ENCODE measurements at places on chromosomes 5 and 9.

DNA sequence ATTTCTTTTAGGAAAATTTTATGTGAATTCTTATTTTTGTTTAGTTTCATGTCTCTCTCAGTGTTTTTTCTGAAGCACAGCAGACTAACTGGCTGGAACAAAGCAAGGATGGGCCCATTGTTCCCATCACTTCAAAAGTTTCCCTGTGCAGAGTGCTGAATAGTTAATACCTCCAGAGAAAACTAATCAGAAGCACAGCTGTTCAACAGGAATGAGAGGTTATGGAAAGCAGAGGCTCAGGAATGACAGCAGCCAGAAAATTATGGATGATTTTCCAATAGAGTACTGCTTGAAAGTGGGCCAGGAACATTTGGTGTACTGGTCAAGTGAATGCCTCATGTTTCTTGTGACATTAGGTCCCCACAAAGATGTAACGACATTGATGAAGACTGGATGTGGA lies 173.0 kb upstream of the TARS1 start:
- DNase-seq = no peak

DNA sequence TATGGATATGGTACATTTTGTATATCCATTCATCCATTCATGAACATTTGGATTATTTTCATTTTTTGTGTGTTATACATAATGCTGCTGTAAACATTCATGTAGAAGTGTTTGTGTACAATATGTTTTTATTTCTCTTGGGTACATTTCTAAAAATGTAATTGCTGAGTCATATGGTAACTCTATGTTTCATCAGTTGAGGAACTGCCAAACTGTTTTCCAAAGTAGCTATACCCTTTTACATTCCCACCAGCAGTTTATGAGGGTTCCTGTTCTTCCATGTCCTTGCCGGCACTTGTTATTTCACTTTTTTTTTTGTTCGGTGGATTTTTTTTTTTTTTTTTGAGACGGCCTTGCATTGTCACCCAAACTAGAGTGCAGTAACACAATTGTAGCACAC lies 54.0 kb upstream of the MCCC2 start:
- peak; percentile 15 for DNase-seq

DNA sequence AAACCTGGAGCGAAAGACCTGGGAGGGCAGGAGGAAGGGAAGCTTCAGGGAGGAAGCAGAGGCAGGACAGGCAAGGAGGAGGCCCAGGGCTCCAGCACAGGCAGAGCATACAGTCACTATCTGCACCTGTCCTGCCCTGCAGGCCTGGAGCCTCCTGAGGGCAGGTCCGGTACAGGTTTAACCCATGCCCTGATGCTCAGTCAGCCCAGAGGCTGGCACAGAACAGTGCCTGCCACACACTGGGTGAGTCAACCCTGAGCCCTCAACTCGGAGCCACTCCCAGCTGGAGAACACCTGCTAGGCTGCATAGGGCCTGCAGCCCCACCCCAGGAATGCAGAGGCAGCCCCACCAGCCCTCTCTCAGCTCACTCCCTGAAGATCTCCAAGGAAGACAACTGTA lies 161.5 kb upstream of the PHYKPL start:
- no peak for DNase-seq

DNA sequence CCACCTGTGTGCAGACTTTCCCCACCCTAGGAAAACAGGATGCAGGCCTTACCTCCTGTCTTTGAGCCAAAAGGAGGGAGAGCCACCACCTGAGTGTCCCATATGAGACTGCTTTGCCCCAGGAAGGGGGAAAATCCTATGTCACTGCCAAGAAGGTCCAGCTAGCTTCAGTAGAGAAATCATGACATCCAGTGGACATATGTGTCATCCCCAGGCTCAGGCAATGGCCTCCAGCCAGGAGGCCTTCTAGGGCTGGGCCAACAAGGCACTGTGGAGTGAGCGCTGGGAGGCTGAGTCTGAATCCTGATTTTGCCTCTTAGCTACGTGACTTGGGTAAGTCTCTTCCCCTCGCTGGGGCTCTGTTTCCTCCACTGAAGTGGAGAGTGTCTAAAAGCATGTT lies 60.2 kb downstream of the SMIM23 start:
- DNase-seq = peak; percentile 52

GRCh38 chr5:8773046-8773615 lies 772.7 kb downstream of the SEMA5A start:
- peak; percentile 38 for DNase-seq

DNA sequence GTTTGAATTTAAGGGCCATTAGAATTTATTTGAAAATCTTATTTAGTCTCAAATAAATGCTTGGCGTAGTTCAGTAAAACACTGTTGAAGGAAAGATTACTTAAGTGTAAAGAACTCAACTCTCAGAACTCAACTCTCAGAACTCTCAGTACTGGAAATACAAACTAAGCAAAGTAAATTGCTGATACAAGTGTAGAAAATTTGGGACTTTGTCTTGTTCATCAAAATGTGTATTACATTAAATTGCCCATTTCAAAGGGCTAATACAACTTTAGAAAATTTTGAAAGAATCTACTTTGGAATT lies 99.4 kb downstream of the CSNK1G3 start:
- DNase-seq = no peak

DNA sequence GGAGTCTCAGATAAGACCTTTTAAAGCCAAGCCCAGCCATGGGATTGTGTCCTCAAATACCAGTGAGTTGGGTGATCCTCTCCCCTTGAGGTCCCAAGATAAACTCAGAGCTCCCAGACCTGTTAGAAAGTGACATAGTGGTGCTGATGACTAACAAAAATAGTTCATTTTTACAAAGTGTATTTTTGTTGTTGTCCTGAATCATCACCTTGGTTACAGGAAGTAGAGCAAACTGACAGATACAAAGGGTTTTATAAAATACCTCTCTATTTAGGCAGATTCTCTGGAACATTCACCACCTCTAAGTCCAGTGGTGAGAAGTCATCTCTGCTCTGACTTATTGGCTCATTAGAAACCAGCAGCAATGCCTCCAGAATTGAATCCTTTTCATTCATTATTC lies 259.3 kb downstream of the CEMIP2 start:
- peak; percentile 24 for DNase-seq

DNA sequence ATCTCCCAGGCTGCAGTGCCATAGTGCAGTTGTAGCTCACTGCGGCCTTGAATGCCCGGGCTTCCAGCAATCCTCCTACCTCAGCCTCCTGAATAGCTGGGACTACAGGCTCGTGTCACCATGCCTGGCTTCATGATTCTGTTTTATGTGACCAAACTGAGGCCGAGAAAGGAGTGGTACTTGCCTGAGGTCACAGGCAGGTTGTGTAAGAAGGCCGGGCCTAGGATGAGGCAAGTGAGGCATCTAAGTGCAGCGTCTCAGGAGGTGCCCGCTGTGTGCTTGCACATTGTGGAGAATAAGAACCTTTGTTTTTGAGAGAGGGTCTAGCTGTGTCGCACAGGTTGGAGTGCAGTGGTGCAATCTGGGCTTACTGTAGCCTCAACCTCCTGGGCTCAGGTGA lies 2.1 kb upstream of the NDST1 start:
- no peak for DNase-seq

DNA sequence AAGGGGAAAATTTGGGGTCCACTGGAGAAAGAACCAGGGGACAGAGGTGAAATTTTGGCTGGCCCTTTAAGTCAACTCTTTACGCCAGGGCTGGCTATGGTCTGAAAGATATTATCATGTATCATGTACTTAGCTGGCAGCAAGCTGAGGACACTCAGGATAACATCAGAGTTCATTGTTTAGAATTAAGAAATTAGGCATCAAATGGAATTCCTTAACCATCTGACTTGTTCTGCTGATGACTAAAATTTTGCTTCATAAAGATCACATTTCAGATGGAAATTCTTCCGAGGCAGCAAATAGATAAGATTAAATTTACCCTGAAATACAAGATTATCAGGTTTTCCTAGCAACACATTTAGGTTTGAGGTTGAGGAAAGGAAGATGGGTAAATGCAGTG lies 269.4 kb upstream of the KLF9 start:
- DNase-seq = no peak

GRCh38 chr5:64666078-64666477 lies 24.2 kb upstream of the SHISAL2B start:
- DNase-seq = peak; percentile 59

- DNase-seq = no peak
Measured at GRCh38 chr9:128120061-128120740, 7.3 kb downstream of the PTGES2 start.

GRCh38 chr5:360257-361027 lies 38.9 kb downstream of the AHRR start:
- no peak for DNase-seq

DNA sequence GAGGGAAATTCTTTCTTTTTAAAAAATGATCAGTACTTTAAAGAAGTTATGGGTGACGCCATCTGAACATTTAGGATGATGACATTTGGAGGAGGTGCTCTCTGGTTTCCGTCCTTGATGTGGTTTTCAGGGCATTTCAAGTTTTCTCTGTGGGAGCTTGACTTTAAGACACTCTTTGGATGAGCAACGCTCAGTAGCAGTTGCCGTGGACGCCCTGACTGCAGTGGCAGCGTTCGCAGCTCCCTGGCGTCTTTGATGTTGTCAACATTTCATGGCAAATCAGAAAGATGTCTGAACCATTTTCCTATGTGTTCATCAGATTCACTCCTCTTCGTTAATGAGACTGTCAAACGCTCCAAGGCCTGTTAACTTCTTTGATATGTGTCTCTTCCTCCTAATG lies 86.1 kb downstream of the ZNF354C start:
- peak; percentile 37 for DNase-seq

DNA sequence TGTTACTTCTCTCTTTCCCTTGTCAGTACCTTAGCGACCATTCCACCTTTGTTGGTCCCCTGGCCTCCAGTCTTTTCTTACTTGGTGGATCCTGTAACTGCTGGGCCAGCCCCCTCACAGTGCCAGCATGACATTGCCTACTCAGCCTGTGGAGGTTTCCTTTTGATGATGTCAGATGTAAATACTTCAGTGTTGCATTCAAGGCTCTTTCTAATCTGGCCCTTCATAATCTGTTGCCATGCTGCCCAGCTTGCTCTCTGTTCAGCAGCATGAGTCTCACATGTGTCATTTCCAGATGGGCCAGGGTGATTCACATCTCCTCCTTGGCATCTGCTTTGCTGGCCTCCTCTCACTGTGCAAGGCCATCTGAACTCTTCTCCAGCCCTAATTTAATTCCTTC lies 57.1 kb downstream of the MAST4 start:
- DNase-seq = peak; percentile 67

GRCh38 chr9:13860019-13860418 lies 453.9 kb downstream of the NFIB start:
- DNase-seq = no peak

- DNase-seq = no peak
Measured at GRCh38 chr9:126796758-126797157, 8.1 kb upstream of the ZBTB43 start.

- no peak for DNase-seq
Measured at GRCh38 chr9:88052321-88052965, 78.1 kb upstream of the CDK20 start.

DNA sequence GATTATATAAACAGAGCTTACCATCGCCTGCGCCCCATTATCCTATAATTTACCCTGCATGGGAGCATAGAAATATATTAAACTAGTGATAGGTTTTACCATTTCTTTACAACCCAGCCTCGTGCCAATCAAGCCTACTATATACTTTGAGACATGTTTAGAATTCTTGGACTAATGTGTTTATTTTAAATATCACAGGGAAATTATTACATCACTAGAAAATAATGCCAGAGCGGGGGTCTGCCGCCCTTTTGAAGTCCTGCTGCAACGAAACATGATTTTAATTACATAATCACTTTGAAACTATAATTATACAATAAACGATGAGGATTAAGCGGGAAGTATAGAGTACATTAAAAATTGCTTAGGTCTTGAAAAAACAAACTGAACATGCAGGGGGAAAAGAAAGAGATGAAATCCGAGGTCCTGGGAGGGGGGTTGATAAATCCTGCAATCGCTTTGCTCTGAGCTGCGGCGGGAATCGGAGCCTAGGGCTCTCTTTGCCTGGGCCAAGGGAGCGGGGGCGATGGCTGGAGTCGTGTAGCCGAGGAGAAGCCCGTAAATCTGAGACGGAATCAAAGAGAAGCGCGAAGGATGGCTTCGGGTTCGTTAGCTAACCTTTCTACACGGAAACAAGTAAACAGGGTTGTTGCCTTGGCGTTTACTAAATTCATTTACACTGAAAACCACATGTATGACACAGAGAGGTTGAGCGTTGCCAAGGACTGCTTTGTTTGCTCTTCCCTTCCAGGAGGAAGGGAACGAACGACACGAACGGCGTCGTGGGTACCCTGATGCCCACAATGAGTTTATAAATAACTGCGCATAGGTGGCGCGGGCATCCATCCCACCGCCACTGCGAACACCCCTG lies 127.6 kb downstream of the TMEM174 start:
- peak; percentile 69 for DNase-seq

DNA sequence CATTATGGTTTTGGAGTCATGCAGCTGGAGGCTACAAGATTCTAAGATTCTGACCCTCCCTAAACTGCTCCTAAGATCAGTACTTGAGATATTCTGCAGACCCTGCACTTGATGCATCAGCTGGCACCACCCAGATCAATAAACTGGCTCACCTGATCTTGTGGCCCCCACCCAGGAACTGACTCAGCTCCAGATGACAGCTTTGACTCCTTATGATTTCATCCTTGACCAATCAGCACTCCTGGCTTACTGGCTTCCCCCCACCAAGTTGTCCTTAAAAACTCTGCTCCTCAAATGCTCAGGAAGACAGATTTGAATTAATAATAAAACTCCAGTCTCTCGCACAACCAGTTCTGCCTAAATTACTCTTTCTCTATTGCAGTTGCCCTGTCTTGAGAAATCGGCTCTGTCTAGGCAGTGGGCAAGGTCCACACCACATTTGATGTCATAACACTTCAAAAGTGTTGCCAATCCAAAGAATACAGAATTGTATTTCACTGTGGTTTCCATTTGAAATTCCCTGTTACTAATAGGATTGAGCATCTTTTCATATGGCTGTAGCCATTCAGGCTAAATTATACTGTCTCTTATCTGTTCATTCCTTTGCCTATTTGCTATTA lies 14.8 kb upstream of the SLC30A5 start:
- DNase-seq = no peak

GRCh38 chr9:123957168-123957721 lies 27.3 kb upstream of the DENND1A start:
- no peak for DNase-seq

DNA sequence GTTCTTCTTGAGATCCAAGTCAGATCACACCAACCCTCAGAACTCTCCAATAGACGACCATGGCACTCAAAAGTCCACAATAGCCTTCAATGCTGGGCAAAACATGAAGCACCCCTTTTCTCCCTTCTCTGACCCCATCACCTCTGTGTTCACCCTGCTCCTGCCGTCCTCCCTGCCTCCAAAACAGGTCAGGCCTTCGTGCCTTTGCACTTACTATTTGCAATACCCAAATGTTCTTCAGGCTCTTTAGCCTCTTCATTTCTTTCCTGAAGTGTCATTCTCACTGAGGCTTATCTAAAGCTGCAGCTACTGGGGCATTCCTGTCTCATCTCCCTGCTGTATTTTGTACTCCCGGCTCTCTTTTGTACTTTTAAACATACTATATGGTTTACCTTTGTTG lies 2.0 kb upstream of the ROPN1L start:
- no peak for DNase-seq

GRCh38 chr5:137836298-137836697 lies 31.4 kb upstream of the MYOT start:
- no peak for DNase-seq

- DNase-seq = peak; percentile 58
Measured at GRCh38 chr5:92687821-92688722, 892.9 kb downstream of the NR2F1-AS1 start.

- peak; percentile 3 for DNase-seq
Measured at GRCh38 chr5:9056046-9056445, 489.8 kb downstream of the SEMA5A start.

GRCh38 chr9:136211006-136211405 lies 6.1 kb upstream of the LHX3 start:
- no peak for DNase-seq

- no peak for DNase-seq
Measured at GRCh38 chr9:114897196-114897595, 33.2 kb downstream of the TNFSF8 start.
